ENCODE measurements at places on chromosomes 12 and 14.

DNA sequence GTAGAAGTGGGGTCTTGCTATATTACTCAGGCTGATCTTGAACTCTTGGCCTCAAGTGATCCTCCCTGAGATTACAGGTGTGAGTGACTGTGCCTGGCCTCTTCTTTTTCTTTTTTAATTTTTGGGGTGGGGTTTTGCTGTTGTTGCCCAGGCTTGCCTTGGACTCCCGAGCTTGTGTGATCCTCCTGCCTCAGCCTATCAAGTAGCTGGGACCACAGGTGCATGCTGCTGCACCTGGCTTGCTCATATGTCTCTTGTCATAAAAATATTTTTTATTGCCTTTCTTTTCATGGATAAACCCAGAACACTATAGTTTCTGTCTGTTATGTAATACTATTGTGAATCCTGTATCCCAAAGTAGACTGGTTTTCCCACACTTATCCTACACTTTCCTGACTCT is 26.0 kb downstream of the SCYL2 start:
- DNase-seq = no peak

- DNase-seq = no peak
These were observed 101.6 kb downstream of the SLC25A47 start for GRCh38 chr14:100424504-100425428.

- no peak for DNase-seq
These were observed 142.3 kb downstream of the CACNA1C start for GRCh38 chr12:2195085-2195484.

DNA sequence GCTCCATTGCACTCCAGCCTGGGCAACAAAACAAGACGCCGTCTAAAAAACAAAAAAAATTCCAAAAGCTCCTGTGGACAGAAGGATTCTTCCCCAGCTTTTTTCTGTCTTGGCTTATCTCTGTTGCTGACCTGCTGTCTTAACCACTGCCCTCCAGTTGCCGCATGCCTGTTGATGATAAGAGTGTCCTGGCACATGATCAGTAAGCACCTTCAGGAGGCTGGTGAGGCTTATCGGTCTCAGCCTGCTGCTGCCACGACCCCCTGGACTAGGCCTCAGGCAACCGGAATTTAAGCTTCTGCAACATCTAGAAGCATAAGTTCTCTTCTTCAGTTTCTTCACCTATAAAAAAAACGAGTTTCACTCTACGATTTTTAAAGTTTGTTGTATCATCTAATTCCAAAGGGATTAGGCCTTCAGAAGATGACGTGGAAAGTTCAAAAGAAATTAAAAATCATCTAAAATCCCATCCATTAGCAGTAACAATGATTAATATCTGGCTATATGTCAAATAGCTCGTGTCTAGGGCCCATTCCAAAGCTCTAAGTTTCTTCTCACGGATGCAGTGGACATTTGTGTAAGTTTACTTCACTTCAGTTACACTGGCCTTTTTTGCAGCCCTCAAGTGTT is 46.4 kb downstream of the RESF1 start:
- DNase-seq = no peak

All from stimulated activated CD8-positive, alpha-beta memory T cell treated with anti-CD3 and anti-CD28 coated beads, Interleukin-2, amount 100 ng/mL, for 1 hour (primary cell).